ENCODE measurements at places on chromosomes 4 and X.

- no peak for DNase-seq
These were observed 103.1 kb upstream of the PPP2R3B start for GRCh38 chrX:489820-490219.

DNA sequence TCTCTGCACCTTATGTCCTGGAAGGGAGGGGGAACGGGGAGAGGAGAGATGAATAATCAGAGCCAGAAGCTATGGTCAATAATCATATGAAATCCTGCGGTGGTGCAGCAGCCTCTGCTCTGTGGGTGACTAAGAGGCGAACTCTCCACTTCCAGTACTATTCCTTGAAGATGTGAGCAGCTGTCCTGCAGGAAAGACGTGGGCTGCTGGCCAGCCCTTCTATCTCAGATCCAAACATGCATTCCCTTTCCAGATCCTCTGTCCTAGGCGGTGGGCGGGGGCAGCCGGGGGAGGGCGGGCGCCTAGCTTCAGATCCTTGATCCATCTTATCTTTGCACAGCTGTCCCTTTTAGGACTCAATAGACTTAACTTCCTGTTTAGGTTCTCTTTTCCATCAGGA lies 34.5 kb downstream of the SPINK2 start:
- no peak for DNase-seq

- no peak for DNase-seq
These were observed 8.1 kb downstream of the CSAG1 start for GRCh38 chrX:152725409-152725808.

- no peak for DNase-seq
These were observed 25.3 kb upstream of the CYBB start for GRCh38 chrX:37754516-37754915.

GRCh38 chr4:38800366-38800765 lies 4.2 kb downstream of the TLR1 start:
- no peak for DNase-seq

GRCh38 chr4:138833974-138834373 lies 181.6 kb upstream of the NOCT start:
- no peak for DNase-seq

DNA sequence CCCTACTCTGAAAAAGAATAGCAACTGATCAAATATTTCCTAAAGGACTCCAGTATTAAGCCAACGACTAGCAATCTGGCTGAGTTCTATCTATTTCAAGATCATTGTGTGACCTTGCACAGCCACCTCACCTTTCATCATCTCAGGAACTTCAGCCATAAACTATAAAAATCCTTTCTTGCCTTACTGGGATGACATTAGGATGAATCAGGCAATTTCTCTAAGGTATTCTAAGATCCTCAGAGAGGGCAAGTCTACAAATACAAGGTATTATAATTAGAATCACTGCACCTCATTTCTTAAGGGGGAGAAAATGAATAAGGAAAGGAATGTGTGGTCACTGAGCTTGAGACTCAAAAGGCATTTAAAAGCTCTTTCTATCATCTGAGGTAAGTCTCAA lies 152.6 kb downstream of the GRIA3 start:
- no peak for DNase-seq

- peak; percentile 58 for DNase-seq
These were observed 85.7 kb upstream of the MTM1 start for GRCh38 chrX:150482537-150483206.

GRCh38 chr4:159455675-159456237 lies 352.9 kb downstream of the RAPGEF2 start:
- no peak for DNase-seq

GRCh38 chrX:69305333-69306062 lies 140.2 kb upstream of the PJA1 start:
- DNase-seq: no peak

- no peak for DNase-seq
These were observed 89.5 kb downstream of the PTTG2 start for GRCh38 chr4:38049545-38050170.

DNA sequence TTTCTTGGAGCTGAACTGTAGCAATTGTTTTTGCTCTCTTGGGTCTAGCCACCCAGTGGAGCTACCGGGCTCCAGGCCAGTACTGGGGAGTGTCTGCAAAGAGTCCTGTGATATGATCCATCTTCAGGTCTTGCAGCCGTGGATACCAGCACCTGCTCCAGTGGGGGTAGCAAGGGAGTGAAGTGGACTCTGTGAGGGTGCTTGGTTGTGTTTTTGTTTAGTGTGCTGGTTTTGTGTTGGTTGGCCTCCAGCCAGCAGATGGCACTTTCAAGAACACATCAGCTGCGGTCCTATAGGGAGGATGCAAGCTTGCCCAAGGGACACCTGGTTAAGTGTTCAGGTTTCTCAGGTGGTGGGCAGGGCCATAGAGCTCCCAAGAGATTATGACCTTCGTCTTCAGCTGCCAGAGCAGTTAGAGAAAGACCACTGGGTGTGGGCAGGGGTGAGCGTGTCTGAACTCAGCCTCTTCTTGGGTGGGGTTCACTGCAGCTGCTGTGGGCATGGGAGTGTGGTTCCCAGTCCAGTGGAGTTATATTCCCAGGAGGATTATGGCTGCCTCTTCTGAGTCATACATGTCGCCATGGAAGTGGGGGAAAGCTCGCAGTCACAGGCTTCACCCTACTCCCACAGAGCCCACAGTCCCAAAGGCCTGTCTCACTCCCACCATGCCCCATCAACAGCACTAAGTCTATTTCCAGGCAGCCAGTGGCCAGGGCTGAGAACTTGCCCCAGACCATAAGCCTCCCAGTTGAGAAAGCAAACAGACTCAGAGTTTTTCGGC lies 811.6 kb downstream of the GLUD2 start:
- no peak for DNase-seq

- no peak for DNase-seq
These were observed 46.8 kb upstream of the TMPRSS11F start for GRCh38 chr4:68176500-68176899.

GRCh38 chr4:49000806-49001205 lies 14.7 kb downstream of the CWH43 start:
- no peak for DNase-seq

DNA sequence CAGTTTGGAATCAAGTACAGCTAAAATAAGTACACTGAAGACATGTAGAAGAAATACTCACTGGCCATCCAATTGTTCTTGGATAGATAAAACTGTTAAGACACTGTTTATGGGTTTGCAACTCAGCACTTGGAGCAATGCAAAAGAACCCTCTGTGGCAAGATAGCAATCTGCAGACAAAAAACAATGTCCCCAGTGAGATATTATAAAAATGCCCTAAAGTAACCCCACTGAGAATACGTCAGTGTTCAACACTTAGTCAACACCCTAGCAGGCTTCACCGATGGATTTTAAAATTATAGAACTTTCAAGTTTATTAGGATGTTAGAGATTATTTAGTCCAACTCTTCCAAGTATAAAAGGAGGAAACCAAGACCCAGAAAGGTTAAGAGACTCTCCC lies 47.5 kb upstream of the NDP start:
- no peak for DNase-seq

DNA sequence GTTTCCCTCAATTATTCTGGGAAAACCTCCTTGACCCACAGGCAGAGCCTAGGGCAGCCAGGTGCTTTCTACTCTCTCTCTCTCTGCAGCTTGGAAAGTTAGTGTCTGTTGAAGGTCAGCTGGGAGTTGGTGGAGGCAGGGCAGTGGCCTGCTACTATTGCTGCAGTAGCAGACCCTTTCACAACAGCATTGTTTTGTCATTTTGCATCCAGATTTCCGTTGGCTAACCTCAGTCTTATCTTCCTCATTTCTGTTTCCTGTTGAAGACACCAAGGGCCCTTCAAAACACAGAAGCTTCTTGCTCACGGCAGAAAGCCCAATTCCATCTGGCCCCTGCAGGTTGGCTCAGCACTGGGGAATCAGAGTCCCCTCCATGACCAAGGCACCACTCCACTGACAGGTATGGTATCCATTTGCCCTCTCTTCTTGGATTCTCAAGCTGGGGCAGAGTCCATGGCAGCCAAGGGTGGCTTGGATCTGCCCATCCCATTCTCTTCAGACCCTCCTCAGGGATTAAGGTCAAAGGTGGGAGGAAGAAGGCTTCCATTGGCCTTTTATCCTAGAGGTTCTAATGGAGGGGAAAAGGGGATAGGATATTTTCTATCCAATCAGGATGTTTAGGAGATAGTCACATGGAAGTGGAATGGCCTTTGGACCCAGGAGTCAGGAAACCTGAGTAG lies 24.6 kb downstream of the VSIG4 start:
- peak; percentile 20 for DNase-seq

DNA sequence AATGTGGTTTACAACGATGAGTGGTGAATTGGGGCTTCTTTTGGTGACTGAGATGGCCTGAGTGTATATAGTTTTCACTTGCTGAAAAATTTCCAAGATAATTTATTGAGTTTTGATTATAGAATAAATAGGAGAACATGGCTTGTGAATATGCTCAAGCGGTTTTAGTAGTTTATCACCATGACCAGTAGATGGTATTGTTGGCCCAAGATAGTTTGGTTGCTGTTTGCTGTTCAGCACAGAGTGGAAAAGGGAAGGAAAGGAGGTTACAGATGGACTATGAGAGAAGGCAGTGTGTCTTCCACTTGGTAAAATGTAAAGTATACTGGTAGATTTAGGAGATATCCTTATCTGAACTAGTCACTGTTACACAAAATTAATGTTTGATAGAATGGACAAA lies 55.8 kb upstream of the POU4F2 start:
- no peak for DNase-seq

DNA sequence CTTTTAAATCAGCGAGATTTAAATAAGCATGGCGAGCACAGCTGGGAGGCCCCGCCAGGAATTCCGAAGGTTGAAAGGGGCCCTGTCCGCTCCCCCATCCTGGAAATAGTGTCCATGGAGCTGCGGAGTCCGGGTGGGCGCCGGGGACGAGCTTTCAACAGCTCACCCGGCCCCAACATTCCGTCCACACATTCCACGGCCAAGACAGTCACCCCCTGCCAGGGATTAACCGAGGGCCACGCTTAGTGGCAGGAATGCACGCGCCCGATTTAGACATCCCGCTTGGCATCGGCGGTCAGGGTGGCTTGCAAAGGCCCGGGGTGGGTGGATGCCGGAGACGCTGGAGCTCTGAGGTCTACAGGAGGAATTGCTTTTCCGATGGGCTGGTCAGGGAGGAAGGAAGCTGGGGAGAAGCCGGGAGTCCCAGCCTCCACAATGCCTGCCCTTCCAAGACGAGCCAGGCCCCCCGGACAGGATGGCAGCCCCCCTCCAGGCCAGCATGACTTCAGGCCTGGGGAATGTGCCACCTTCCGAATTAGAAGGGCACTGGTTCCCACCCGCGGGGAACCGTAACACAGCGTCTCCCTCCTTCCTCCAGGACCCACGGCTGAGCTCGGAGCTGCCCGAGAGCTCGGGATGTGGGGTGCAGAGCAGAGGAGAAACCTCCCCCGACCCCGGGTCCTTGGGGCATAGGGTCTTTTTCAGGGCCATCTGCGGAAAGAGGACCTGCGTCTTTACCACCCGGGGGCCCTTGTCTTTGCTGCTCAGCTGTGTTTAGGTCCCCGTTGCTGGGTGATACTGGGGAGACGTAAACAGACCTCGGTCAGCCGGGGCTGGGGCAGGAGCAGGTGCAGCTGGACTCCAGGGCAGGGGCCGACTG lies 26.9 kb upstream of the PPP2R3B start:
- no peak for DNase-seq

- no peak for DNase-seq
These were observed 184.8 kb downstream of the GBA3 start for GRCh38 chr4:22877486-22878052.

DNA sequence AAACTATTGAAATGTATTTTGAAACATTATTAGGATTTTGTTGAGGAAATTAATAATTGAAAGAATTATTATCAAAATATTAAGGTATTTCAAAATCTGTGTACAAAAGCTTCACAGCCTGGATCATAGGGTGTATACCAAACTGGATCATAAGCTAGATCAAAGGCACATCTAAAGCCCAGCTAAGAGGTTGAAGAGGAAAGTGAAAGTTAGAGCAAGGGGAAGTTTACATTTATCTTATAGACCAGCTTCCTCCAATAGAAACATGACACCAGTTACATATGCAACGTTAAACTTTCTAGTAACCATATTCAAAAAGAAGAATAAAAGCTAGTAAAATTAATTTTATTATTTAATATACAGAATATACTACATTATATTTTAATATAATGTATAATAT lies 227.2 kb upstream of the BMP3 start:
- DNase-seq: no peak

DNA sequence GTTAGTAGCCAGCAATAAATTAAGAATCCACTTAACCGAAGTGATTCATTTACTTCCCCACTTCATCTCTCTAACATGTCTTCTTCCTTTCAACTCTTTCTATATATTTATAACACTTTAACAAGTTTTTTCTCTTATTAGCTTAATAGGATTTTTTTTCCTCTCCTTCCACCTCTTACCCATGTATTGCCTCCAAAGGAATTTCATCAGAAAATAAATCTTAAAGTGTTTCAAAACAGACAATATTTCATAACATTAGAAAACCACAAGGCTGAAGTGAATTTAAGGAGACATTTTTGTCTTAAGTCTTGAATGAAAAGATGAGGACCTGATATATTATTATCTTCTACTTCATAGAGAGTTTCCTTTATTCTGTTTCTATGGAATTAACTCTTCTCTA lies 101.5 kb downstream of the PDGFC start:
- DNase-seq: no peak

DNA sequence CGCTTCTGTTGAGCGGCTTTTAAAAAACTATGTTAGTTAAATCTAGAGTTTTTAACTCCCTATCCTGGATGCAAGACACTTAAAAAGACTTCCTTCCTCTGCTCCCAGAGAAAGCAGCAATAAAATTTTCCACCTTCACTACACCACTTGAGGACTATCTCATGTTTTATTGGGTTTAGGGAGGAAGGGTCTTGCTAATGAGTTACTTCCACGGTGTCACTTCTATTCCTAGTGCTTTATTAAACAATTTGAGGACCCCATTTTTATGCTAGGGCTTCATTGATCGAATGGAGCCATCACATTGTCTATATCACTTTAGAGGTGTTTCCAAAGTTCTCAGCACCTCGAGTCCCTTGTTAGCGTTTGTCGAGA lies 3.7 kb upstream of the STIM2 start:
- DNase-seq: no peak
